ENCODE measurements at places on chromosomes 5 and 9.

- DNase-seq: peak; percentile 50
Measured at GRCh38 chr5:68216245-68217046, 890 bp downstream of the PIK3R1 start.

GRCh38 chr9:115328228-115328627, 210.3 kb upstream of the TNC start:
- peak; percentile 18 for DNase-seq

- DNase-seq: no peak
Measured at GRCh38 chr9:7150153-7150890, 392.5 kb downstream of the KDM4C start.

DNA sequence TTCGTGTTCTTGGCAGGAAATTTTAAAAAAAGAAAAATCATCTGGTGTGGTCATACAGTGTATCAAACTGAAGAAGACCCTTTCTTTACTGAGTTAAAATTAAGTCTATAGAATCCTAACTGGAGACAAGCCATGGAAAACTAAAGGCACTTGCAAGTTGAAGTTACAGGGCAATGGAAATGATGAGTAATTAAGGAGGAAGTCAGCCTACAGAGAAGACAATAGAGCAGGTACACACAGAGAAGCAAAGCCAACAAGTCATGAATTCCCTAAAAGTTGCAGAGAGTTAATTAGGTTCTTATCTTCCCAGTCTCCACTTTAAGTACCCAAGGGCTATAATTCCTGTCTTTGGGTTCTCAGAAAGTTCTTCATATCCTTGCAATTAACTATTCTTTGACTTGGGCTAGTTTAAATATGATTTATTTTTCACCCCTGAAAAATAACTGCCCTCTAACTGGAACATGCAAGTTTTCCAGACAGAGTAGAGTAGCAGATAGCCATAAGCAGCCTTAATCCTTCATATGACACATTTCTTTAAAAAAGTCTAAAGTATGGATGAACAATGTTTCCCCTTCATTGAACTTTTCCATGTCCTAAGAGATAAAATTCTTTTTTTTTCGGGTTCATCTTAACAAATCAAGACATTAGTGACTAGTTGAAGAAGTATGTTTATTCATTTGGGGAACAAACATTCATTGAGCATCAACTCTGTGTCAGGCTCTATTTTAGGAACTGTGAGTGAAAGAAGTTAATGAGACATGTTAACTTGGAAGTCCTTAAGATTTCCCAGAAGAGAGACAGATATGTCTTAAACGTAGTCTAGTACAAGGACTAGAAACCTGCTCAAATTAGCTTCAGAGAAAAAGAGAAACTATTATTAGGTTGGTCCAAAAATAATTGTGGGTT, 5.2 kb upstream of the ITGA2 start:
- no peak for DNase-seq

GRCh38 chr9:121140162-121140561, 61.5 kb downstream of the RAB14 start:
- no peak for DNase-seq

DNA sequence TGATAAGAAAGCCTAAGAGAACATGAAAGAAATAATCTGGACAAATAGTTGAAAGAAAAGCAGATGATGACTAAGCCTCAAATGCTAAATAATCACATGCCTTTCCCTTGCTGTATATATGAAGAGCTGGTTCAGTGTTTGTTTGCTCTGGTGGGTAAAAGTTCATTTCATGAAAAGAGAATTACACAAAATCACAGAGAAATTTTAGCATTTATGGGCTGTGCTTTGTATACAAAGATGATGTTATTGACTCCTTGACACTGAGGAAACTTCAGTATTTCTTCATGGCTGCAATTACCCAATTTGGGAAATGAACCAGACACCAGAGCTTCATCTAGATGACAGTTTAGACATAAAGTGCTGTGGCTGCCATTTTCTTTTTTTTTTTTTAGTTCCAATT, 527.2 kb downstream of the NR2F1-AS1 start:
- DNase-seq: no peak

DNA sequence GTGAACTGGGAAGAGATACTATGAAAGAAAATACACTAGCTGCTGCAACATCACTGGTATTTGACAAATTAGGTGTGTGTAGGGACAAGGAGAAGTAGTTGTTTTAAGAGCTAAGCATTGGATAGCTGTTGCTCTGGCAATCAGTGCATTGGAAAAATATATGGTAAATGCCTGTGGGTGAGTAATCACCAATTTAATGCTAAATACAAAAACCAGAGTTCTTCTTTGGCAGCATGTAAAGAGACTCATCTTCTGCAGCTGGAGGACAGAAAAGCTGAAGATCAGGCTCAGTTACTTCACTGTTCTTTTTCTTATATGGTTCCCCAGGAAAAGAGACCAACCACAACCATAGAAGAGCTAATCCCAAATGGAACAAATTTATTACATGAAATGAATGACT, 201.8 kb upstream of the MPDZ start:
- no peak for DNase-seq

- DNase-seq: no peak
Measured at GRCh38 chr9:108786901-108787689, 68.7 kb downstream of the ACTL7B start.

DNA sequence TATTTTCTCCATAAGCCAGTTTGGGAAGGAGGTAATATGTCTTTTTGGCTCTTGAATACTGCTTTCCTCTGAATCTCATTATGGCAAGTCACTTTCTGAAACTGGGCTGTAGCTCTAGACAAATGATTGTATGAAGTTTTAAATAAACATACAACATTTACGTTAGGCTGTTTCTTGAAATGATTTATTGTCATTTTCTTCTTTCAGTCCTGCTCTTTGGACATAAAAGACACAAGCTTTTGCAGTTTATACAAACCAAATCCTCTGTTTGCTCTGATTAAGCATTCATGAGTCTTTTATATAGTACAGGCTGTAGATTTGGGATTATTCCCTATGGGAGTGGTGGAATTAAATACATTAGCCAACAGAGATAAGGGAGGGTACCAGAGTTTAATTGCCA, 139.7 kb downstream of the CEP120 start:
- no peak for DNase-seq

DNA sequence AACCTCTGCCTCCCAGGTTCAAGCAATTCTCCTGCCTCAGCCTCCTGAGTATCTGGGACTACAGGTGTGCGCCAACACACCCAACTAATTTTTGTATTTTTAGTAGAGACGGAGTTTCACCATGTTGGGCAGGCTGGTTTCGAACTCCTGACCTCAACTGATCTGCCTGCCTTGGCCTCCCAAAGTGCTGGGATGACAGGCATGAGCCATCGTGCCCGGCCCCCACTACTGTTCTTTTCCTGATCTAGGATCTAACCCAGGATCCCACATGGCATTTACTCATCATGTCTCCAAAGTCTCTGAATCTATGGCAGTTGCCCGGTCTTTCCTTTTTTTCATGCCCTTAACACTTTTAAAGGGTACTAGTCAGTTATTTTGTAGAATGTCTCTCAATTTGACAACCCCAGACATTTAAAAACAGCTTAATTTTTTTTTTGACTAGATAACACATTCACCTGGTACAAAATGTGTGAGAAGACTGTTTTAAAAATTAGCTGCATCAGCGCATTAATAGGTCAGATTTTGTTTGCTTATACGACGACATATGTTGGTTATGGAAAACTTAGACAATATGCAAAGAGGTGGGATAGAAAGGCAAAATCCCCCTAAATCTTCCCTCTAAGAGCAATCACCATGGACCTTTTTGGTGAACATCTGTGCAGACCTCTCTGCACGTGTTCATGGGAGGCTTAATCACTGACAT, 46.5 kb downstream of the STOM start:
- no peak for DNase-seq

DNA sequence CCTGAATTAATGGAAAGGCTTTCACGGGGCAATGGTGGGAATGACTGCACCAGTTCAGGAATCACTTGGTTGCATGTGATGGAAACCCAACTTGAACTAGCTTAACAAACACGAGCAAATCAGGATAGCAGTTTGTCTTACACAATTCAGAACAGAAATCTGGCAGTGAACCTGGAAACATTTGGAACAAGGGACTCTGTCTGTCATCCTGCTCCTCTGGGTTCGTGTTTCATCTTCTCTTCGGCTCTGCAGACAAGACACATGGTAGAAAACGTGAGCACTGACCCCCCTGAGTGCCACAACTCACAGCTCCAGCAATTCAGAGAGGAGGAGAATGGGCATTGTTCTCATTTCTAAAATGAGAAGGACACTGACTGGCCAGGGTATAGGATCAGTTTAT, 218.1 kb upstream of the NREP start:
- no peak for DNase-seq

DNA sequence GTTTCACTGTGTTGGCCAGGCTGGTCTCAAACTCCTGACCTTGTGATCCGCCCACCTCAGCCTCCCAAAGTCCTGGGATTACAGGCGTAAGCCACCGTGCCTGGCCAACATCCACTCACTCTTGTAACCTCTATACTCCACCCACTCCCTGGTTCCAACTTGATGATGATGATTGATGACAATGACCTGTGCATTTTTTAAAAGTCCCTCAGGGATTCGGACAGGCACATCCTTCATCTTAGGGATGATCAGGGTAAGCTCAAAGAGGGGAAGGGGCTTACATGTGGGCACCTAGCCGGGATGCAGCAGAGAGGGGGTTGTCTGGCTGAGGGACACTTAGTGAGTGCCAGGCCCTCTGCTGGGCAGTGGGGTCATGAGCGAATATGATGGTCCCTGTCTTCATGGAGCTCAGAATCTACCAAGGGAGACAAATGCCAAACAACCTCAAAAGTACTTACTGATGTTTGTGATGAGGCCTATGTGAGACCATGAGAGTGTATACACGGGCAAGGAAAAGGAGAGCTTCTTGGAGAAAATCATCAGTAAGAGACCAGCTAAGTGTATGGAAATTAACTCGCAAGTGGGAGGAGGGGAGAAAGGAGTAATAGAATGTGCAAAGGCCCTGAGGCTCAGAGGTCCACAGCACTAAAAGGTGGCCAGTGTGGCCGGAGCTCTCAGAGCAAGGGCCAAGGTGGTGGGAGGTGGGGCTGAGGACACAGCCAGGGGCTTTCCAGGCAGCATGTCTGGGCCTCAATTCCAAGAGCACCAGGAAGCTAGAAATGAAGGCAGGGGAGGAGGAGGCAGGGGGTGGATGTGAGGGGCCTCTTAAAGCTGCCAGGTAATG, 27.4 kb downstream of the LHX2 start:
- DNase-seq: no peak

DNA sequence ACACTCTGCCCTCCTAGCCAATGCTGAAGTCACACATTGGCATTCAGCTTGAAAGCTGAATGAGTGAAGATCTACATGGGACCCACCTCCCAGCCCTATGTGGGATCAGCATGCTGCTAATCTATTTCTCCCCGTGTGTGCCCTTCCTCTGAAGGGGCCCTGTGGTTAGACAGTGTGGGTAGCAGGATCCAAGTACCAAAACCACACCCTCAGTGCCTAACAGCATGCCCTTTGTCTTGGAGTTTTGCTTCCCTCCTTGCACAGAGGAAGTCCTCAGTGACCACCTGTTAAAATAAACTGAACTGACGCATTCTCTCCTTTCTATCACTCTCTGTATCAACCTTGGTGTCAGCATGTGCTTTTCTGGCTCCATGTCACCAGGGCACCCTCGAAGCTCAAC, 25.0 kb downstream of the SH3TC2 start:
- no peak for DNase-seq

GRCh38 chr9:90007516-90008440, 403.0 kb downstream of the GADD45G start:
- DNase-seq: no peak

GRCh38 chr9:116275418-116276195, 122.0 kb downstream of the PAPPA start:
- no peak for DNase-seq

- DNase-seq: no peak
Measured at GRCh38 chr9:133618726-133619125, 9.5 kb upstream of the FAM163B start.

GRCh38 chr5:120684749-120685415, 220.8 kb downstream of the PRR16 start:
- DNase-seq: no peak

DNA sequence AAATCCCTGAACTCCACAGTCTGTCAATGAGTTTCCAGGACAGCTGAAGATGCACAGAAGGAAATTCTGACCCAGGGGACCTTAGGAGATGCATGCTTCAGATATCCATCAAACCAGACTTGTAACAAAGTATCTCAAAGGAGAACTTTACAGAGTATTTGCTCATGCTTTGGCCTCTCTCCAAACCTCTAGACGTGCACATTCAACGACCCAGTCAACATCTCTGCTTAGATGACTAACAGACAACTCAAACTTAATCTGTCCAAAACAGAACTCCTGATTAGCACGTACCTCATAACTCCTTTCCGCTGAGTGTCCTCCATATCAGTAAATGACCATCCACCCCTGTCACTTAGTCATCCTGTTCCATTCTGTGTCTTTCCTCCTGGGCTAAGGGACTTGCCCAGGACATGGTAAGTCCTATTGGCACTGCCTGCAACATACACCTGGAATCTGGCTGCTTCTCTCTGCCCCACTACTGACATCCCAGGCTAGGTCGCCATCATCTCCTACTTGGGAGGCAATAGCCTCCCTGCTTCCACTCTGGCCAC, 107.4 kb downstream of the LMNB1 start:
- no peak for DNase-seq

DNA sequence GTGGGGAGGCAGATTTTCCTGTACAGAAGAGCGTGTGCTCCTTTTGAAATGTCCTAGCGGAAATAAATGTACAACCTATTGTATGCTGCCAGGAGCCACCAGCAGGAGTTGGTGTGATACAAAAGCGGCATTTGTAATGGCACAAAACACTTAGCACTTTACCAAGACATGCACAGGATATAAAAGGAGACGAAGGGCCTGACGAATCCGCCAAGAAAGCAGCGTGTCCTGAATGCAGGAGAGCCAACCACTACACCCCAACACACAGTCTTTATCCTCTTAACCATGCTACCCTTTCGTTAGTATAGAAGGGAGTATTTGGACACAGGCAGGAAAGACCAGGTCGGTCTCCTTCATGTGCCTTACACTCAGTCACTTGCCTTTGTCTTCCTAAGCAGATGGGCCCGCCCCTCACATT, 218.1 kb downstream of the TRIM32 start:
- no peak for DNase-seq

DNA sequence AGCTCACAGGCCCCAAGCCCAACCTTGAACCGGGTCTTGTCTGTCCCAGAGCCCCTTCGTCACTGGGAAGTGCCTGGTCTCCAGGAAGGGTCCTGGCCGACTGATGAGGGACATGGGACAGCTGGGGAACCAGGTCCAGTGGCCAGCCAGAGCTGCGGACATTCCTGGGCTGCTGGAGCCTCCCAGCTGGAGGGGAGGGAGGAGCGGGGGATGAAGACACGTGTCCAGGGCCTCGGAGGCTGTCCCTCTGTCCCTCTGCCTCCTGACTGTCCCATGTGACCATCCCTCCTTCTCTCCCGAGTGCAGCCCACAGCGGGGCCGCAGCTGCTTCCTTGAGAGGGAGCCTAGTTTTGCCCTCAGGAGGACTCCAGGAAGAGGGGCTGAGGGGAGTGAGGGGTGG, 41.7 kb upstream of the UBAC1 start:
- peak; percentile 48 for DNase-seq

DNA sequence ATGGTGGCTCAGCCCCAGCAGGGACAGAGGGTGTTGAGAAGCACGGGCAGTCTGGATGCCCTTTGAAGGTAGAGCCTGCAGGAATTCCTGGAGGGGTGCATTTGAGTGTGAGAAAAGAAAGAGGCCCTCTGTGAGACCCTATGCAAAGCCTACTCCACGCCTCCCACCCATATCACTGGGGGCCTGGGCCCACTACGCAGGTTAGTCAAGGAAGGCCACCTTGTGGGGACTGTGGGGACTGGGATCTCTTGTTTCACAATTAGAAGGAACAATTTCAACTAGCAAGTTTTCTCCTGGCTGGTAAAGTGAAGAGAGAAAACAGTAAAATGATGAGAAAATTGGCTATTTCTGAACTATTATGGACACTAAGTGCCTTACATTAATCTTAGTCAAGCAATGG, 486.2 kb upstream of the DAP start:
- DNase-seq: no peak

All from left ventricle myocardium inferior (tissue), 1 donor.